SHP77 (cell line): ENCODE measurements at places on chromosomes 7 and 10.

DNA sequence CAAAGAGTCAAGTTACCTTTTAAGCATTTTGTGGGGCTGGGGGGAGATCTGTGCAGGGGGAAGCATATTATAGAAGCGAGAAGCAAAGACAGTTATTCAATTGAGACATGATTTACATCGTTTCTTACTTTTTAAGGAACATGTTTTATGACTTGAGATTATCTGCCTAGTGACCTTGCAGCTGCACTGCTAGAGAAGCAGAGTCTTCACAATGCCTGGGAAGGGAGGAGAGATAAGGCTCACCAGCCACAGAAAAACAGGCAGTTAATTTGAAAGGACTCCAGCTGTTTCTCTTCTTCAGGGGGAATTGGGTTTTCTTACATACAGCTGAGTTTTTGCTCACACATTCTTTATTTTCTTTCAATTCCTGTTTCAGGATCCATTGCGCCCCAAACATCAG is 31.0 kb downstream of the PHYH start:
- no peak for DNase-seq

GRCh38 chr7:133115596-133115995 is 33.7 kb upstream of the CHCHD3 start:
- no peak for DNase-seq

DNA sequence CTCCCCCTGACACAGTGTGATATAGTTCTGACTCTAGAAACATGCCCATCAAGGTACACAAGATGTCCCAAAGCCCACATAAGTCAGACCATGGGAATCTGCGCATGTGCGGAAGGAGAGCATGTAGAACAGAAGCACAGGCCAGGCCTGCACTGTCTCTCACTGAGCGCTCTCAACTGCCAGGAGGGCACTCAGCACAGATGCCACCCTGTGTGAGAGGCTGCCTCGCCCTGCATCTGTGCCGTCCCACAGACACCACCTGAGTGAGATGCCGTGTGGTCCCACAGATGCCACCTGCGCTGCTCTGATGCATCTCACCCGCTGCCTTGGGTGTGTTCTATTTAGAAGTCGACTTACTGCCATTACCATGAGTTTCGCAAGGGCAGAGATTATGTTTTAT is 98.4 kb downstream of the VOPP1 start:
- DNase-seq: no peak

DNA sequence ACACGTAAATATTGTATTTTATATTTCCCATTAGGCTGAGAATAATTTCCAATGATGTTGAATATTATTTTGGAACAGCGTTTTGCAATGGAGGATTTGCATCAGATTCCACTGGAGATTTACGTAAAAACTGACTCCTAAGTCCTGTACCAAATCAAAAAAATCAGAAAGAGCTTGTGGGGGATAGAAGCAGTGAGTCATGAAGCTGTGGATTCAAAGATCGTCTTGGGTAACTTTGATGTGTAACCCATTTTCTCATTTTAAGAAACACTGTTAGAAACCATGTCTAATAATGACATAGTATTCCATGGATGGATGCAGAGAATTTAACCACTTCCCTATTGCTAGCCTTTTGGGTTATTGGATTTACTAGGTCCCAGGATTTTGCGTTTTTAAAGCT is 158.6 kb downstream of the INHBA start:
- DNase-seq: no peak

GRCh38 chr10:119041326-119041725 is 11.8 kb downstream of the NANOS1 start:
- DNase-seq: no peak

DNA sequence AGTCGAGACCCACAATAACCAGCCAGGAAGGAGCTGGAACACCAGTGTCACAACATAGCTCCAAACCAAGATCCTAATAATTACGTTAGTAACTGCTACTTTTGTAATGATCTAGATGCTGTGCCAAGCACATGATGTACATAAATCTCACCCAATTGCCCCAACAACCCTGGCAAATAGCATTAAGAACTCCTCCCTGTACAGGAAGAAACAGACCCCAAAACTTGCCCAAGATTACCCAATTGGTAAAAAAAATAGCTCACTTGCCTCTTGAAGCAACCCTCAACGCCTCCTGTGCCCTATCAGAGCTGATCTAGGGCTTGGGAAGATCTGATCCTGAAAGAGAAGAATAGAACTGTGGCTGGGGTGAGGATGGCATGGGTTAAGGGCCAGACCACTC is 628.7 kb upstream of the AUTS2 start:
- DNase-seq: no peak

DNA sequence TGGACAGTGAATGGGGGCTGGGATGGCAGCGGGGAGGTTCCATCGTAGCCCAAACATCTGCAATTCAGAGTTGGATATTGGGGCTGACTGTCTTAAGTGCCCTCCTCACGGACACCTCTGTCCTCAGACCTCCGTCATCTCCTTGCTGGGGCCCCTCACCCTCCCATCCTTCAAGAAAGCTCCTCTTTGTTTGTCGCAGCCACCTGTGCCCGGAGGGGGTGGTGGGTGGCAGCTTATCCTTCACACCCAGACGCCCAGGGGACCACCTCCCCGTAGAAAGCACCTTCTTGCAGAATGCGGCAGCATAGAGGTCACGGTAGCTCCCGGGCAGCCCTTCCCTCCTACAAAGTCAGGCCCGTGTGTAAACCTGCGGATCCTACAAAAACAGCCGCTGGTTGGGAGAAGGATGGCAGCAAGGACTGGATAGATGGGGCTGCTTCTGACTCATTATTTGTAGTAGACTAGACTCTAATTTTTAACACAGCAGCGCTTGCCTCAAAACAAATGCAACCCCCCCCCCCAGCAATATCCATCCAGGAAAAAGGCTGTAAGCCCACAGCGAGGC is 1.3 kb upstream of the PTPRN2 start:
- DNase-seq: no peak

DNA sequence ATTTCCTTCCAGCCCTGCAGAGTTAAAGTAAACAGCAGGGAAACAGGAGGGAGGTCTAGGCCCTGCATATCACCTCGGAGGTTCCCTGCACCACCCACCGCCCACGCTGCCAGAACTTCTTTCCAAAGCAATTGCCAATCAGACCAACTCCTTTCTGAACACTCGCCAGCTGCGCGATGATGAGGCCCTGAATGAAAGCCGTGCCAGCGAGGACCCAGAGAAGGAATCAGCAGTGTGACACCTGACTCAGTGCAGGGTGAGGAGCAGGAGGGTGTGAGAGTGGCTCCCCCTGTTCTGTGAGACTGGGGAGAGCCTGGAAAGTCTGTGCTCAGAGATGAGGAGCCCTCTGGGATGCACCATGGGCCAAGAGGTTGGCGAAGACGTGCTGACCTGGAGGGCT is 3.3 kb upstream of the TCERG1L start:
- no peak for DNase-seq

- no peak for DNase-seq
Measured at GRCh38 chr7:2079332-2080059, 153.2 kb downstream of the MAD1L1 start.

DNA sequence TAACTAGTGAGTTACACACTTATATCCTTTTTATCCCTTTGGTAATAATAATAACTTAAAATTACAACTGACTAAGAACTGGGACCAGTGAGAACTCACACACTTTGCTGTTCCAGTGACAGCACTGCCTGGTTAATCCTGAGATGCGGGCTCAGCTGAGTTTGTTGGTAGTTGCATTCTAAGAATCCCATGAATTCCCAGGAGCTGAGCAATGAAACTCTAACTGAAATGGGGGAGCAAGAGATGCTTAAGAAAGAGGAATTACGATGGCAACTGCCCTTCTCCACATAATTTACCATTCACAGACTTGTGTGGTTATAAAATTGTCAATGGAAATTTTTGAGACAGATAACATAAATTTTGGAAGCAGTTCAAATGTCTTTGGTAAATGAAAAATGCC is 659.4 kb downstream of the MAGI2 start:
- DNase-seq: no peak

GRCh38 chr7:114916261-114916892 is 5.5 kb upstream of the MDFIC start:
- no peak for DNase-seq

- DNase-seq: no peak
Measured at GRCh38 chr7:51577390-51577789, 260.8 kb upstream of the COBL start.

GRCh38 chr7:99848420-99849216 is 20.8 kb downstream of the CYP3A43 start:
- DNase-seq: no peak

- no peak for DNase-seq
Measured at GRCh38 chr7:99476107-99476506, 3.4 kb downstream of the ZNF789 start.

DNA sequence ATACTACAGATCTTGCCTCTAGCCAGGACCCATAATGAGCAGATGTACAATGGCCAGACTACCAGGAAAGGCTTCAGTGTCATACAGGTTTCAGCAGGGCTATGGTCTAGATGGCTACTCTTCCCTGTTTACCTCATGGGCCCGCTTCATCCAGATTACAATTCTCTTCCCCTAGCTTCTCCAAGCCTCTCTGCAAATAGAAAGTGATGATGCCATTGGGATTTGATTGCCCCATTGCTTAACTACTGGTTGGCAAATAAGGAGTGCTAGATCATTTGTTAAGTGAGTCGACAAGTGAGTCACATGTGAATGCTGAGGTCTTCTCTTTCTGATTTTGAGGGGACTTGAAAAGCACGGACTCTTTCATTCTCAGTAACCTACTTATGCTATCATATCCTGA is 361.5 kb upstream of the LRRTM3 start:
- no peak for DNase-seq
